ENCODE measurements at places on chromosomes 6 and 20. TPM values are rescaled to one million over a fixed set of nuclear protein-coding genes. Genes with fewer than 3 reads are reported as not detected.

MEP1A gene
- 0.11 TPM for total RNA-seq

STXBP5 gene
- 14.0 TPM for total RNA-seq

LPA gene
- total RNA-seq = not detected

CENPW gene
- 6.4 TPM for total RNA-seq

TPX2 gene
- total RNA-seq = 95.4 TPM

KIZ gene
- 32.5 TPM for total RNA-seq

SLC22A2 gene
- total RNA-seq = not detected

ZNF334 gene
- total RNA-seq = 1.1 TPM

RAET1G gene
- 7.6 TPM for total RNA-seq

CGA gene
- not detected for total RNA-seq

CST5 gene
- not detected for total RNA-seq

PRPH2 gene
- total RNA-seq = not detected

COL19A1 gene
- not detected for total RNA-seq

SEL1L2 gene
- not detected for total RNA-seq

MTFR2 gene
- total RNA-seq = 8.6 TPM

LY6G6C gene
- 0.15 TPM for total RNA-seq

LPIN3 gene
- 9.3 TPM for total RNA-seq

PSMB1 gene
- 482 TPM for total RNA-seq

PROKR2 gene
- not detected for total RNA-seq

FAM50B gene
- 7.9 TPM for total RNA-seq

SMAP1 gene
- 21.2 TPM for total RNA-seq

PNLDC1 gene
- total RNA-seq = not detected

All from hair follicular keratinocyte (primary cell).